ENCODE measurements at places on chromosomes 11 and 22.

- no peak for DNase-seq
These were observed 43.5 kb downstream of the SGSM3 start for GRCh38 chr22:40413873-40414272.

DNA sequence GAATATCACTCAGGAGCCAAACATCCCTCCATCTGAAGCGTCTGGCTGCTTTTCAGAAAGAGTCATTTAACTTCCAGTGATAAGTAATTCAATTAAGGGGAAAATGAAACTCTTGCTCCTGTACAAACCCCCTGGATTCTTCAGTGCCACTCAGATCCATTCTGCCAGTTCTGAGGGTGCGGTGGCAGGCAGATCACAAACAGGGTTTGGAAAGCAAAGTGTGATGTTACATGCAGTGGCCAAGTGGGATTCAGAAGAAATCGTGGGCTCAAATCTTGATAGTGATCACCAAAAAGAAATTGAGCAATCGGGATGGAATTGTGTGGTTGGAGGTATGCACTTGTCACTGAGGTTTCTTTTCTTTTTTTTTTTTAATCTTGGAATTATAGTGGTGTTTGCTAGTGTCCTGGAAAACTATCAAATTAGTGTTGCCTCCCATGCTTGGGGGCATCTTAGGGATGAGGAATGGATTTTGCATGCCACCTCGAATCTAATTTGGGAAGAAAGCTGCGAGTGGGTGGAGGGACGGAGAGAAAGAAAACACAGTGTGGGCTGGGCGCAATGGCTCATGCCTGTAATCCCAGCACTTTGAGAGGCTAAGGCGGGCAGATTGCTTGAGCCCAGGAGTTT is 22.5 kb upstream of the RTL6 start:
- DNase-seq = no peak

DNA sequence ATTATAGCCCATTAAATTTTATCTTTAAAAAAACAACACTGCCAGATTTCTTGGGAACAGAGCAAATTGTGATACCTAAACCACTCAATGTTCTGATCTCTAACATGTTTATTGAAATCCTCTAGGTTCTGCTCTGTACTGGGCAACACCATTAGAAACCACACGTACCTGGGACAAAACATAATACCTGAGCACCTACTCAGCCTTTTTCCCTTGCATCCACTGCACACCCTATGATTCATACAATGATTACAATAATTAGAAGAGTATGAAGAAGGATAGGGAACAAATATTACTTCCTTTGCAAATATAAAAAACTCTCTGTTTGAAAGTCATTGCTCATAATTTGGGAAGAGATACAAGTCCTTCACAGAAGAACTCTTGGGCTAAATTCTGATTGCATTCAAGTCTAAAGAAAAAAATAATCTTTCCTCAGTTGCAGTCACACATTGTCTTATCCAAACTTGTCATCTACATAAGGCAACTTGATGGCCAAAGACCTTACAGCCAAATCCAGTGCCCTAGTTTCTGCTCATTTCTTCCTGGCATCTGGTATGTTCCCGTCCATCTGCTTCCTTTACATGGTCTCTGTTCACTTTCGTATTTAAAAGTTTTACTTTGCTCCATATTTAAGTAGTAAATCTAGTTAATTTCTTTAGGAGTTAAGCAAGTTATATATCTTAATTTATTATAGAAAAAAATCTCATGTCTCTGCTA is 407.4 kb downstream of the LRRC4C start:
- no peak for DNase-seq

DNA sequence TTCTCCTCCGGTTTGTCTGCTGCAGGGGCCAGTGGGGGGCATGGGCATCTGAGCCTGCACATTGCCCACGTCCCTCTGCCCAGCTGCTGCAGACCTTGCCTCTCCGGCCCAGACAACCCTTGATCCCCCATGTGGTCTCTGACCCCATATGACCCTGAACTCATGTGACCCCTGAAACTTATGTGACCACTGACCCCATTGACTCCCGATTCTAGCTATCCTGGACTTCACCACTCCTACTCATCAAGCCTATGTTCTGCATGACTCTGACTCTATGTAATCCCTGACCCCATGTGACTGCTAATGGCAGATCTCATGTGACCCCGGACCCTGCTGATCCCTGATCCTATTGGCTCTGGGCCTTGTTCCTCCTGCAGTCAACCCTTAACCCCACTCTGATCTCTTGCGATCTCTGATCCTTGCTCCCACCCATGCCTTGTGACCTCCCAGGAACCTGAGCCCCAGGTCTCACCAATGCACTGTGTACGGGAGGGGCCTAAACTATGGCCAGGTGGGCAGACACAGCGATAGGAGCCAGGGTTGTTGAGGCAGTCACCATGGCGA is 5.7 kb downstream of the LTBP3 start:
- no peak for DNase-seq

- DNase-seq = no peak
These were observed 8.6 kb downstream of the KLHL35 start for GRCh38 chr11:75424396-75424795.

DNA sequence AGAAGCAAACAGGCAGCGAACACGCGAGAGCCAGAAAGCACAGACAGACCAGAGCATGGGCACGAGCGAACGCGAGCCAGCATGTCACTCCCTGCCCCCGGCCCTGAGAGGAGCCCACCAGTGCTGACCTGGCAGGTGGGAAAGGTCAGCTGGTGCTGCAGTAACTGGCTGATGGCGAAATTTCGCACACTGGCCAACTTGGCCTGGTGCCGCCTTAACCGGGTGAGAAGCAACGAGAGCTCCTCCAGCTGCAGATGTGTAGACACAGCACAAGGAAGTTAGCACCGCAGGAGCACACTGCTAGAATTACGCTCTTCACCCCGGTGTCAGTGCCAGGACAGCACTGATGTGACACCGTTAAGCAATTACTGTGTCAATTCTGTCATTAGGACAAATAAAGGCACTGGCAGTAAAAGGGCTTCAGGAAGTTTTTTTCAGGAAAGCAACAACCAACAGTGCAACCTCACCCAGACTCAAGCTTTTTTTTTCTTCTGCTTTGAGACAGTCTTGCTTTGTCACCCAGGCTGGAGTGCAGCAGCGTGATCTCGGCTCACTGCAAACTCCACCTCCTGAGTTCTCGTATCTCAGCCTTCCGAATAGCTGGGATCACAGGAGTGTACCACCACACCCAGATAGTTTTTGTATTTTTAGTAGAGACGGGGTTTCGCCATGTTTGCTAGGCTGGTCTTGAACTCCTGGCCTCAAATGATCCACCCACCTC is 76.8 kb downstream of the C11orf58 start:
- DNase-seq = no peak

DNA sequence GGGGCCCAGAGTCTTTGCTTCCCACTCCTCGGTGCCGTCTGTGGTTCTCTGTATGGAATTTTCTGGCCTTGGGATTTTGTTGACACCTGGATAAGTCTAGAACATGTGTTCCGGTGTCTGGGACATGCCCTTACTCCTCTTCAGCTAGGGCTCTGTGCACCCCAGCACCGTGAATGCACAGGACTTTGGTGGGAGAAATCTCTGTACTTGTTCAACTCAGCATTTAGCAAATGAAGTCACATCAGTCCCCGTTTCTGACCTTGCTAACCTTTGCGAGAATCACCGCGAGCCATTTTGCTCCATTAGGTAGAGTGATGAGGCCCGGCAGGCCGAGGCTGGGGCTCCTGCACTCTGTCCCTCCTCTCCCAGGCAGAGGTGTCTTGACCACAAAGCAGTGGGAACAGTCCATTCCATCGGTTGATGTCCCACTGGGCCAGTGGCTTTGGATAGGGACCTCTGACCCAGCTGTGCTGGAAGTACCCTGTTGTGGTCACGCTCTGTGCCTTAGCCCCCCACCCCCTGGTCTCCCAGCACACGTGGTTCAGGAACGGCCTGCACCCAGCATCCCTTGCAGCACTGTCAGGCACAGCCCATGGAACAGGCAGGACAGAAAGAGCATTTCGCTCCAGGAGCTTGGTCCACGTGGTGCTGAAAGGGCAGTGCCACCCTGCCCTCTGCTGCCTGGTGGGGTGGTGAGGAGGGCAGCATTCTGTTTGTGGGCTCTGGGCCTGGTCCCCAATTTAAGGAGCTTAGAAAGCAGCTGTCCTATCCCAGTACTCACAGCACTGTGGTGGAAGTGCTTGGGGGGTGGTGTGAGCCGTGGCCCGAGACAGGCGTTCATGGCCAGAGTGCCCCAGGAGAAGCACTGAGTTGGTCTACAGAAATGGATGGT is 73.4 kb downstream of the MED15 start:
- no peak for DNase-seq

- DNase-seq = no peak
These were observed 6.4 kb downstream of the IL10RA start for GRCh38 chr11:117992620-117993019.

DNA sequence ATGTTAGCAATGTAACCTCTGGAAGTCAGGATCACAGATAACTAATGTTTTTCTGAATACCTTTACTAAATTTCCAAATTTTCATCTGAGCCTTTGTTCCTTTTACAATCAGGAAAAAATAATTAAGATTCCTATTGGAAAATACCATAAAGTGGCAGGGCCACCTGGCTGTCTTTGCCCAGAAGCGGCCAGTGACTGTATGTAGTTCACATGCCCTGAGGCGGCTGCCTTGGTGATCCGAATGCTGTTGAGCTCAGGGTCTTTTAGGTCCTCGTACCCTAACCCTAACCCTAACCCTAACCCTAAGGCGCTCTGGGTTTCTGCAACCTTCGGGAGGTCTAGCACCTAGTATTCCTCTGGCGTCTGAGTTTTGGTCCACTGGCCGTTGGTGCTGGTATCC is 8.5 kb upstream of the ARFGAP3 start:
- DNase-seq = no peak

DNA sequence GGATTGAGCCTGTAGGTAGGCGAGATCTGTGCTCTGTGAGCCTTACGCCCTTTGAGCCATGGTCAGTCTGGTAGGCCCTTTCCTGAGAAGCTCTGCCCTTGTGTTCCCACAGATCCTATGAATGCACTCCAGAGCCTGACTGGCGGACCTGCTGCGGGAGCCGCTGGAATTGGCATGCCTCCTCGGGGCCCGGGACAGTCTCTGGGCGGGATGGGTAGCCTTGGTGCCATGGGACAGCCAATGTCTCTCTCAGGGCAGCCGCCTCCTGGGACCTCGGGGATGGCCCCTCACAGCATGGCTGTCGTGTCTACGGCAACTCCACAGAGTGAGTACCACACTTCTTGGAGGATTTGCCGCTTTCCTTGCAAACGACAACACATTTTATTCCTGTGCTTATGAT is 47.4 kb downstream of the MED15 start:
- DNase-seq = no peak

- DNase-seq = no peak
These were observed 62.6 kb upstream of the PRSS23 start for GRCh38 chr11:86737737-86738136.

DNA sequence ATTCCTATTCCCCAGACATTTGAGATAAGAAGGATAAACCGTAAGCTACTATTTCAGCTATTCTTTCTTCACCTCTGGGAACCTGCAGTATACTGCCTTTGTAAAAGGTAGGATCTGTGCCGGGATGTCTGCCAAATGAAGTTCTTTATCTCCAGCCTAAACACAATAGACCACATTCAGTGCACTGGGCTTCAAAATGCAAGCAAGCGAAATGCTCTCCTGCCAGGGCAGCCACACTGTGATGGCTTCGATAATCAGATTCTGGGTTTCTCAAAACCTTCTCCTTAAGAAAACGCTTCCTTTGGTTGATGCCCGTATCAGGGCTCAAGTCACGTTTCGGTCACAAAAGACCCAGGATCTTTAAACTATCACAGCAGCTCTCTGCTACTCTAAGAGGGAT is 299.5 kb upstream of the B3GAT1 start:
- DNase-seq = no peak

GRCh38 chr11:72221386-72222075 is 3.0 kb upstream of the INPPL1 start:
- DNase-seq = no peak

DNA sequence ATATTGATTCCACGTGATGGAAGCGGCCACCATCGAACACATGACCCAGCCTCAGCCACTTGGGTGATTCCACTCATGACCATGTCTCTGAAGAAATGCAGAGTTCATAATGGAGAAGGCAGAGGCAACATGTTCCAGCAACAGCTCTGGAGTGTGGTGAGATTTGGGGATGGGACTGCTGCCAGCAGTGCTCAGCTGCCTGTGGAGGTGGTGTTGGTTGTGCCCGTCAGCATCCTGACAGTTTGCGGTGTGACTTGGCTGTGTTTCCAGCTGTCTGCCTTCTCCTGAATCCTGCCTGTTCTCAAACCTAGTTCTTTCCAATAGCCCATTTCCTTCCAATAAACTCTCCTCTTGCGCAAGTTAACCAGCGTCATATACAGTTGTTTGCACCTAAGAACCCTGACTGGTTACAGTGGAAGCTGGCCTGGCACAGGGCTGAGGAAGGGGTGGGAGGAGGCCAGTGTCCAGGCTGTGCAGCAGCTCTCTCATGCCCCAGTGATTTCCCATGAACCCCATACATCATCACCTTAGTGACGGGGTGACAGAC is 22.0 kb upstream of the OR8B8 start:
- no peak for DNase-seq

GRCh38 chr11:132909021-132909606 is 623.2 kb downstream of the OPCML start:
- no peak for DNase-seq

DNA sequence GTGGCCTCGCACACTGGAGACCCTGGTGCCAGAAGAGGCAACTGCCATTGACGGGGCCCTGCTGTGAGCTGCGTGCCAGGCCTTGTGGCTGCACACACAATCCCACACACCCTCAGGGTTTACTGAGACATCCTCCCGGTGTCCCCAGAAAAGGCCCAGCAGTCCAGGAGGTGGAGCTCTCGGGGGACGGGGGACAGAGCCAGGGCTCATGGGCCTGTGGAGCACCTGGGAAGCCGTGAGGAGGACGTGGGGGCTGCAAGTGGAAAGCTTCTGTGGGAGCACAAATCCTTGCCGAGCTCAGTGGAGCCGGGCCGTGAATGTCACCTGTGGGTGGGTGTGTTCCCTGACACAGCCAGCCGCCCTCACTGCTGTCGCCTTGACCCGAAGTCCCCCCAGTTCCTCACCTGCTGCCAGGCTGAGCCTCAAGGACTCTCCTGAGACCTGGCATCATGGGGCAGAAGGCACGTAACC is 609.7 kb downstream of the TBC1D22A start:
- DNase-seq = no peak

GRCh38 chr22:37636186-37636948 is 3.1 kb upstream of the SH3BP1 start:
- no peak for DNase-seq
